ENCODE measurements at places on chromosomes 6 and 20.

DNA sequence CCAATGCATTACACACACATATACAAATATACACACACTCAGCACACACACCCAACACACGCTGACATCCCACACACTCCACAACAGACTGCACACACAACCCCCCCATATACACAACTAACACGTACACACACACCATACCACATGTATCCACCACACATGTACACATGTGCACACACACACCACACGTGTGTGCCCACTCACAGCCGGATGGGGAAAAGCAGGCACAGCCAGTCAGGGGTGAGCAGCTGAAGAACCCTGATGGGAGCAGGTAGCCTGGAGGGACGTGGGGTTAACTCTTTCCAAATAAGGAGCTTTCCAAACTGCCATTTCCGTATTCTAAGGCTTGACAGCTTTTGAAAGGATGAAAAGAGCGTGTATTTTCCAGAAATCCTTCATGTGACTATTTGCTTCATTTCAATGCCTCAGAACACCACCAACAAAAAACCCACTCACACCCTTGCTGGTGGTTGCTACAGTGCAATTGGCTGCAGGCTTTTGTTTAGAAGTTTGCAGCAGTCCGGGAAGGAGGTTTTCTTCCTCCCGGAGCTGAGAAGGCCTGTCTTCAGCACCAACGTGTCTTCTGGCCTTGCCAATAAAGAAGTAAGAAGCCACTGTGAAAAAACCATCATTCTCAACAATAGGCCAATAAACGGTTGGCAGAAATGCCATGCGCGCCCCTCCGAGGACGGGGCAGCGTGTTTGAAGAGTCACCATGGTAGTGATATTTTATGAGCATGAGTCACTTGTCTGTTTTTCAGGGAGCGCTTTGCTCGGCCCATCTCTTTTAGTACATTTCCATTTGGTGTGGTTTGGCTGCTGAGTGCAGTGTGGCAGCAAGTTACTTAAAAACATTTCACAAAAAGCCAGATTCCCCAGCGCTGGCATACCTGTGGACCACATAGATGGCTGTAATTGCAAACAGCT is 131.3 kb upstream of the GMDS start:
- peak; percentile 63 for DNase-seq

DNA sequence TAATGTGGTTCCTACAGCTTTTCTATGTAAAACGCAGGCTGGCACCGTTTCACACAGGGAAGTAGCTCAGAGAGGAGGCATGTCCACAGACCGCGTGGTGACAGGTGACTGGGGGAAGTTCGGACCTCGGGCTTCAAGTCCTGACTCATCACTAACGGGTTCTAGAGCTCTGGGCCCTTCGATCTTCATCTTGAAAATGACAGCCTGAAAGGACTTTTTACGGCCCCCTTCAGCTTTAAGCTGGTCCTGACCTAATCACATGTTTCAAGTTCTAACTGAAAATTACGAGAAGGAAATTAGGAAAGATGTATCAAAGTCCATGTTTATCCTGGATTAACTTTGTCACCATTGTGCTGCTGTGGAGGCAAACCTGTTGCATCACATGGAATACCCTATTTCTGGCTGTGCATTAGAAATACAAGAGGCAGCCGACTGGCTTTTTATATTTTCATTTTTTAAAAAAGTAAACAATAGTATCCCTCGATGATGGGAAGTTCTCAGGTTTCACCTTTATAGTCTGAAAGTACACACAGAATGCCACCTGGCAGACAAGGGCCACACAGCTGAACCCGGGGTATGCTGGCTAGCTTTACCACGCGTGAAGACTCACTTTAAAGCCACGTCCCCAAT is 2.0 kb downstream of the MAN1A1 start:
- no peak for DNase-seq

DNA sequence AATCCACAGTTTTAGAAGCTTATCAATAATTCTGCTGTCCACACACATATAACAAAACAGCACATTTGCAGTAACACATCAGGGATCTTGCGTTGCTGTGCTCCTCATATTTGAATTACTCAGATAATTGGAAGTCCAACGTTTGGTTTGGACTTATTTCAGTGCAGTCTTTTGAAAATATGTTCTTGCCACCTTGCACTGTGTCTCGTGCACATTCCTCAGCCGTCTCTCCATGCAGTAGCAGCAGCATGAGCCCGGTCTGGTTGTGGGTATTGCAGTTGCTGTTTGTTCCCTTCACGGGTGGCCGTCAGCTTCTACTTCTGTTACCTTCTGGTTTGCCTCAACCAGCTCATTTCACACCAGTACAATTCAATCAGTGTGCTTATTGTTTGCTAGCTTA is 215.5 kb downstream of the SLC24A3 start:
- no peak for DNase-seq

DNA sequence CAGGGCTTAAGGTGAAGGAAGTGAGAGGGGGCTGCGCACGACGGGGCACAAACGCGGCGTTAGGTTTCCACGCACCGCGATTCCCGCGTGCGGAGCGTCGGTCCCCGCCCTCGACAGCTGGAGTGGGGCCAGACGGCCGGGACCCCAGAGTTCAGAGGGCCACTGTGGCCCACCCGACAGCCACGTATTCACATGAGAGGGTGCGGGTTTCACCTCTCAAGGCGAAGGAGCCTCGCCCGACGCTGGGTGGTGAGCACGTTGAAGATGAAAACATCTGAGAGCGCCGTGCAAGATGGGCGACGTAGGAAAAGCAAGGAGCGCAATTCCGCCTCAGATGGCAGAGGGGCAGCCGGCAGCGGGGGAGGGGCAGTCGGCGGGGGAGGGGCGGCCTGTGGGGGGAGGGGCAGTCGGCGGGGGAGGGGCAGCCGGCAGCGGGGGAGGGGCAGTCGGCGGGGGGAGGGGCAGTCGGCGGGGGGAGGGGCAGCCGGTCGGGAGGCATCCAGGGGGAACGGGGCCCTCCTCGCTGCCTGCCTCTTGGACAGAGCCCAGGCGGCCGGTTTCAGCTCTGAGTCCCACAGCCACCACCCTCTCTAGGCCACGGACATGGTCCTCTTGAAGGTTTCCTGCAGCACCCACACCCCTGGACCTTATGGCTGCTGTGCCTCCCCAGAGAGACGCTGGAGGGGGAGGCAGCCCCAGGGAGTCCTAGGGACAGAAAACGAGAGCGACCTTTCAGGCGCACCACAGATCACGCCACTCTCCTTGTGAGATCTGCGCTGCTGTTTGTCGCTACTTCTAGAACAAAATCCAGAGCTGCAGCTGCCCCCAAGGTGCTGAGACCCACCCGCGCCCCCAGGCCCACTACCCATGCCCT is 113.7 kb downstream of the DLL1 start:
- DNase-seq = no peak

GRCh38 chr6:88349511-88349910 is 183.4 kb upstream of the CNR1 start:
- DNase-seq = no peak

GRCh38 chr6:163543321-163543720 is 128.8 kb downstream of the QKI start:
- DNase-seq = no peak

- DNase-seq = peak; percentile 27
Observed at GRCh38 chr6:41546866-41547798, 951 bp downstream of the FOXP4 start.

- DNase-seq = no peak
Observed at GRCh38 chr20:40672095-40672494, 16.9 kb downstream of the MAFB start.

DNA sequence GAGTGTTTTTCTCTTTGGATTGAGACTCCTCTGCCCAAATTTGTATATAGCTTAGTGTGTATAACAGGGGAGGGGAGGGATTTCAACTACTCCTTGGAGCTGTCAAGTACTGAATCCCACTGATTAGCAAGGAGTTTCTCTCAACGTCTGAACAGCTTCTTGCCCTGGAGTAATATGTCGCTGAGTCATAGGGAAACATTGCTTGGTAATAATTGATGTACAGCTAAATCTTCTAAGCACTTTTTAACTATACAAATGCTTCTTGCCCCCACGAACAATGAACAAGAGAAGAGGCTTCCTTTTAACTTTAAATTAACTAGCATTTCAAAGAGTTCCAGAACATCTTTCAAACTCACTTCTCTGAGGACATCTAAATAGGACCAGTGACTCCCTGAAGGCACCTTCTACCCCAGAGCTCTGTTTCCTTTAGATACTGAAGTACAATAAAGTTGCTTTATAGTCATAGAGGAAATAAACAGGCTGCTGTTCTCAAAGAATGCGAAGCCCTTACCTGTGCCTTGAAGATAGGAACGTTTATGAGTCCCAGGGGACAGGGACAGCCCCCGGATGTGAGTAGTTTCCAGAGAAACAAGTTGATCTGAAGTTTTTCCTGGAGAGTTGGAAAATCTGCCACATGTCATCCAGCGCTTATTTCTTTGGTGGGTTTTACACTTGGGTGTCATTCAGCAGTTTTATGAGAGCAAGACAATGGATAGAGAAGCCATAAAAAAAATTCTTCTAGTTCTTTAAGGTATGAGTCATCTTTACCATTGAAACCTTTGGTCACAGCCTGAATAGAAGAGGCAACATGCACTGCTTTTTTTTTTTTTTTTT is 462.5 kb upstream of the BTBD3 start:
- DNase-seq = peak; percentile 90

GRCh38 chr20:8646716-8647115 is 422.2 kb upstream of the PLCB4 start:
- peak; percentile 92 for DNase-seq

- peak; percentile 50 for DNase-seq
Observed at GRCh38 chr6:135534773-135535380, 37.3 kb upstream of the AHI1 start.

DNA sequence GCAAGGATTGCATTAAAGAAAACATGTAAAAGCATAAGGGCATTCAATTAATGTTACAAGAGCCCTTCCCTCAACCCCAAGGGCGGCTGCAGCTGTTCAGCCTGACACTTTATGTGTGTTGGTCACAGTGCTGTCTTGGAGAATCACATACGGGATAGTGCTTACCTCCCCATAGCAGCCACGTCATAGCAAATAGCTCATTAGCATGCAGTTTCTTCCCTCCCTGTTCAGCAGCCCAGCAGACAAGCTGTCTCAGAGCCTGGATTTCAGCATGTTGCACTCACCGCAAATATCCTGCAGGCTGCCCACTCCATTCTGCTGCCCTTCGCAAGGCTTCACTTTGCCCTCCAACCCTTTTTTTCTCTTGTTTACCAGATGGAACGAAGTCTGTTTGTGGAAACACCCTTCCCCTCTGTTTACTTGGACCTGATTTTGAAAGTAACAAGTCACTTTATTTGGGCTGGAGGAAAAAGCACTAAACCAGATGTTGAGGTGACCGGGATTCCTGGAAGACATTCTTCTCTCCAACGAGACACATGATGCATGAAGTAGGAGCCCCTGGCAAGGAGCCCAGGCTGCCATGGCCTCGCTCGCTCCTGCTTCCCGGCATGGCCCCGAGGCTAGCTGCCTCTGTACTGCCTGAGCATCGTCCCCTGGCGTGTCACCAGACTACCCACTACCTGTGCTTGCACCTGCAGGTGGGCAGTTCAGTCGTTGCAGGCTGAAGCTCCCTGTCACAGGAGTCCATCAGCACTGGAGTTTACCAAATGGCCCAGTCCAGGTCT is 151.6 kb upstream of the GMDS start:
- peak; percentile 71 for DNase-seq

DNA sequence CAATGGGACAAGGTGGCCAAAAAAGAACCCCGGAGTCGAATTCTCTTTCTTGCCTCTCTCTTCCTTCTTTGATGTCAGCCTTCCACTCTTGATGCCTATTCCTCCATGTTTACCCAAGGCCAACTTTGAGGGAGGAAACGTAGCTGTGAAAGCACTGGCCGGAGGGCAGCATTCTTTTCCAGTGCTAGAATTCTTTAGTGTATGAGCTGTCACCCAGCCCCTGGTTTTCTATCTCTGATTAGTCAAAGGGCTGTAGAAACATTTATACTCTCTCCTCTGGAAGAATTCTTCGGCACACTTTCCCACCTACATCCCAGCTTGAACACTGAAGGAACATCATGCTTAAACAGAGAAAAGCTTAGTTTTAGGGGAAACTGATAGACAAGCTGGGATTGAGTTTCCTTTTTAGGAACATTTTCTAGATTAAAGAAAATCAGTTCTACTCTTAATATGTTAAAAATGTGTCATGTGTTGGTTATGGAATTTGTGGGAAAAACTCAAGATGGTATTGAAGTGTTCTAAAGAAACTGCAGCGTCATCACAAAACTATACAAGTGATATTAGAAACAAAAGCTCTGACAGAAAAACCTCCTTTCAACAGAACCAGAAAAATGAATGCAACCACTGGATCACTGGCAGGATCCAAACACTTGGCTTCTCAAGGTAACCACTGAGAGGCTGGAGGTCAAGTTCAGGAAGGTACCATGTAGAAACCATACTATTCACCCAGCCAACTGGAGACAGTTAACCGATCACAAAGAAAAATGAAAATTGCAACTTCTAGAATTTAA is 20.7 kb upstream of the UTRN start:
- peak; percentile 95 for DNase-seq

- DNase-seq = no peak
Observed at GRCh38 chr6:163414946-163415619, 565 bp downstream of the QKI start.

Data from fibroblast of skin of right quadriceps (primary cell).